Suppressor macrophage (primary cell): ENCODE measurements at places on chromosomes 16 and 17.

GRCh38 chr17:42341568-42341967 lies 46.7 kb downstream of the STAT3 start:
- DNase-seq = no peak

GRCh38 chr16:181565-182021 lies 1.3 kb downstream of the HBQ1 start:
- no peak for DNase-seq

DNA sequence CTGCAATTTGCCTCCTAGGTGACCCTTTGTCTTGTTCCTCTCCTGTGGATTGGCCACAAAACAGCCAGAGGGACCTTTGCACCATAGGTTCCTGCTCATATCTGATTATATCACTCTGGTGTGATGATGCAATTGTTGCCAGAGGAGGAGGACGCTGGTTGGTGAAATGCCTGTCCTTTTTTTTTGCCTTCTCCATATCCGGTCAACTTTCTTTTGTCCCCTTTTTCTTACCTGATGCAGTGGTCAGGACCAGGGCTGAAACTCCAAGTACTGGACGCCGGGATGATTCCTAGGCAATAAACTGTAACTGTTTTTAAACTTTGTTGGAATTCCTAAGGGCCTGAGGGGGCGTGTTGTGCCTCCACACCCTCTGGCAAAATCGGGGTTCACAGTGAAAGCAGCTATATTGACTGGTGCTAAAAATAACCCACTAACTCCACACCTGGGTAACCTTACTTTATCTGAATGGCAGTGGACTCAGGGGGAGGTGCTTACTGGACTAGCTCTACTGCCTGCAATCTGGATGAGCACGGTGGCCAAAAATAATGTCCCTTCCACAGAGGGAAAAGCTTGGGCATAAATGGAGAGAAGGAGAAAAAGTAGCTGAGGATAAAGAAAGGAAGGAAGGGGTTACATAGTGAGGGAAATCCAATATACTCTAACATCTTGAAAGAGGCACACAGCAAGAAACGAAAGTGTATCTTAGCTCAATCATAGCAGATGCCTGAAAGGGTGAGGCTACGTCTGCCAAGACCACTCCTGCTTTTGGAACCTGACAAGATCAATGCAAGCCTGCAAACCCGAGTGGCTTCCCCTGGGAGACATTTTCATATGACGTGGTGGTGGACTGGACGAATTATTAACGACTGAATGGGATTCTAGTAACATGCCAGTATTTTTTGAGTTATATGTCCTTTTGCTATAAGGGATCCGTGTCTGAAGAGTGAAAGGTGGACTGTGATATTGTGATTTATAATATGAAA lies 28.4 kb upstream of the ZNF423 start:
- no peak for DNase-seq

GRCh38 chr16:30867747-30868146 lies 26.1 kb downstream of the BCL7C start:
- peak; percentile 21 for DNase-seq

GRCh38 chr17:15255713-15256454 lies 9.2 kb downstream of the PMP22 start:
- no peak for DNase-seq

DNA sequence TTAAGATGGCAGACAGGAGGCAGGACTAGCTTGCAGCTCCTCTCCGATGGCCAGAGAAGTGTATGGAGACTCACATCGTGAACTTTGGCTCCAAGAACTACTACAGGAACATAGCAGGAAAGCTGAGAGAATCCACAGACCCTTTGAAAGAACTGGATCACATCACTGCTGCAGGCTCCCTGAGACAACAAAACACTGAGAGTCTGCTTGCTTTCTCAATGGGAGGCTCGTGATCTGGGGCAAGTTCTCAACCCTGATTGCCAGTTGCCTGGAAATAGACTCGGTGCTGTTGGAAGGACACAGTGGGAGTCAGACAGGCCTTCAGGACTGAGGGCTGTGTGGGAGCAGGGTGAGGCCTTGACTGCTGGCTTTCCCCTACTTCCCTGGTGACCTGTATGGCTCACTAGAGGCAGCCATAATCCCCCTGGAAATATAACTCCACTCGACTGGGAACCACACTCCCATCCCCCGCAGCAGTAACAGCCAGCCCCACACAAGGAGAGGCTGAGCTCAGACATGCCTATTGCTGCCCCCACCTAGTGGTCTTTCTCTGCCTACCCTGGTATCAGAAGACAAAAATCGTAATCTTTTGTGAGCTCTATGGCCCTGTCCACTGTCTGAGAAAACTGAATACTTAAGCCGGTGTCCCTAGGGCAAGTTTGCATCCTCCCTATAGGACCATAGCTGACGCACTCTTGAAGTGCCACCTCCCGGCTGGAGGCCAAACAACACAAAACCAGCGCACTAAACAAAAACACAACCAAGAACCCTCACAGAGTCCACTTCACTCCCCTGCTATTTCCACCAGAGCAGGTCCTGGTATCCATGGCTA lies 238.4 kb downstream of the CEP112 start:
- no peak for DNase-seq
